Ammon's horn (tissue), 1 donor: ENCODE measurements at places on chromosomes 7 and 10.

- DNase-seq, result no peak
Measured at GRCh38 chr7:155969192-155969929, 157.1 kb upstream of the SHH start.

DNA sequence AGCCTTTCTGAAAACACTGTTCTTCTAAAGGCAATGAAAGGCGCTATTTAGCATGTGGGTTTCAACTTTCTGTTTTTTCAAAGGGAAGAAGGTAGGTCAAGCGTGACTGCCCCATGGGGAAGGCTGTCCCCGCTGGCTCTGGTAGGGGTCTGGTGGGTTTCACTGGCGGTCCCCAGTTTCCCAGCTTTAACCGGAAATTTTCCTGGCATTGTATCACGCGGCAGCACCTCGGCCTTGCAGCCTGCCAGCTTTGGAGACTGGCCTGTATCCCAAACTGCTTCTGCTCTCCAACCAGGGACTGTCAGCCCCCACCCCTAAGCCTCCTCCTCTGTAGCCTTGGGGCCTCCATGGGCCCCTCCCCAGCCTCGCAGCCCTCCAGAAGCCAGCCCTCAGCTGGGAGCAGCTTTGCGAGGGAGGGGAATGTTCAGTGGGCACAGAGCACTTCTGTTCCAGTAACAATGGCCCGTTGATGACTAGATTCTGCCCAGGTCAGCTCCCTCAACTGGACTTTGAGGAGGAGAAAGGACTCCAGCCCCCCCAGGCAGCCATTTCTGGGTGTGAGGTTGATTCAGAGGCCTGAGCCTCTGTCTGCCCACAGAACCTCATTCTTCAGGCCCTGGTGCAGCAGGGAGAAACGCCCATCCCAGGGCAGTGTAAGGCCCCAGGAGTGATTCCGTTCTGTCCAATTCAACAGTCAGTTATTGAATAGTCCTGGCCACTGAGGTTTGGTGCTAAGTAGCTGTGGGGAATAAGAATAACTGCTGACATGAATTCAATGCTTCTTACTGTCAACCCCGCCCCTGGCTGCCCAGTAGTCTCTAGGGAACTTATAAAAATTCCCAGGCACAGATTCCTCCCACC lies 17.1 kb downstream of the CHST3 start:
- DNase-seq, result peak; percentile 98

DNA sequence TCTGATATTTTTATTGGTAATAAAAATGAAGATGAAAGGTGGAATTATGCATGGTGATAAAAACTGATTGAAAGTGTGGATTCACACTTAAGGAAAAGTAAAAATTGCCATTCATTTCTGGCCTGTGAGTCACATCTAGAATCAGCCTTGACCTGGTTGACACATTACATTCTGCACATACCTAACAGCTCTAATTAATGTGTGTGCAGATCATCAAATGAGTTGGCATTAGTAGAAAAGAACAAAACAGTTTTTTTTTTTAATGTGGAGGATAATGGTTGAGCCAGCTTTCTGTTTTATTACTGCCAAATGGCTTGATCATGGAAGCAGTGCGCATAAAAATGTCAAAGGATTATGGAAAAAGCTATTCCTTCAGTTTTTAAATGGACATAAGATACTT lies 142.6 kb upstream of the TMEM196 start:
- no peak for DNase-seq

- no peak for DNase-seq
Measured at GRCh38 chr10:93604146-93604545, 3.1 kb upstream of the RBP4 start.

- DNase-seq, result no peak
Measured at GRCh38 chr10:56146806-56147205, 214.3 kb downstream of the ZWINT start.

DNA sequence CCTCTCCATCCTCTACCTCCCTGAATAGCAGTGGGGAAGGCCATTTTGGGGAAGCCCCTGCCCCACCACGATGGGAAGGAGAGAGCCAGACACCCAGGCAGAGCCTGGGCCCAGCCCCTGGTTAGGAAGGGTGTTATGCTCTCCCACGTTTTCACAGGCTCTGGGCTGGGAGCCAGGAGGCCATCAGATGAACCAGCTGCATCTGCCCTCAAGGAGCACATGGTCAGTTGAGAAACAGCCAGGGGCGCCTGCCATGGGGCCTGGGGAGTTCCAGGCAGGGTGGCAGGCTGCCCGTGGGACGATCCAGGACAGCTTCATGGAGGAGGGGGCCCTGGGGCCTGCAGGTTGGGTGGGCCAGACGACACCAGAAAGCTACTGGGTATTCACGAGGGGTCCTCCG lies 47.5 kb downstream of the CAMK2B start:
- no peak for DNase-seq

DNA sequence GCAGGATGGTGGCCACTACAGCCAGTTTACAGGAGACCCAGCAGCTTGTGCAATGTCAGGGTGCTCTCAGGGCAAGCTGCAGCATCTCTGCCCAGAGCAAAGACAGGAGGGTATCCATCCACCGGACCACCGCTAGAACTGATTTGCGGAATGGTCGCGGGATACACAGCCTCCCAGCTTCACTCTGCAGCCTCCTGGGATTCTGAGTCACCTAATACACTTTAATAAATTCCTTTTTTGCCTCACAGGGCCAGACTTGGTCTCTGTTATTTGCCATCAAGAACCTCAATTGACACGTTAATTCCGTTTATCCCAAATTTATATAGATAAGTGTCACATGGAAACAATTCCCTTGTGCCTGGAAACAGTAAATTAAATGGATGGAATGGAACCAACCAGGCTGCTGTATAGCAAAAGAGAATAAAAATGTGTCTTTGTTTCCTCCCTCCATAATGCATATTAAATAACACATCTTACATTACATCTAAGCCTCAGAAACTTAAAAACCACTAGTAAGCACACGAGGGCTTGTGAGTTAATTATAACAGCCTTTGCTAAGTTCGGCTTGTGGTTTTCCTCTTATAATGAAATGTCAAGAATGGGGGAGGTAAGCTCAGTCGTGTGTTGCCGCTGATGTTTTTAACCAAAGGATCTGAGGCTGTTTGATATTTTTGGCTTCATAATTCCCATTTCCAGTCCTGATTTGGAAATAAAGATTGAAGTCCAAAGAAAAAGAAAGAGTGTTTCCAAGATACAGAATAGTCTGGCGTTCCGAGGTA lies 52.1 kb downstream of the ADRB1 start:
- no peak for DNase-seq

DNA sequence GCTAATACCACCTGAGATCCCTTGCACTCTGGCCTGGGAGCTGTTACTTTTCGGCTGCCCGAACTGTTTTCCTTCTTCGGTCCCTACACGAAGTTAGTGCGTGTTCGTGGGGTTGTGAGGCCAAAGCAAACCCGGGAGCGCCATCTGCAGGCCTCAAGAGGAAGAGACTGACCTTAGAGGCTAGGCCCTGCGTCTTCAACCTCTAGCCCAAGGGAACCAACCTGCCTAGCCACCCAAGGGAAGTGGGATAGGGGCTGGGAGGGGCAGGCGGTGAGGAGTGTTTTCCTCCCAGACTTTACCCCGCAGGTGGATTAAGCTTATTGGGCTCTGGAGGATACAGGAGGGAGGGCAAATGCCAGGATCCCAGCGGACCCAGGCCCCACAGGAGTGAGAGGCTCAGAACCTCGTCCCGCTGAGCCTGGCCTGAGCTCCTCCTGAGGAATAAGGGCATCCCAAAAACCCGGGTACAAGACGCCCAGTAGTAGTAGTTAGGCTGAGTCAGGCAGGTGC lies 1.7 kb upstream of the PAX2 start:
- peak; percentile 79 for DNase-seq

DNA sequence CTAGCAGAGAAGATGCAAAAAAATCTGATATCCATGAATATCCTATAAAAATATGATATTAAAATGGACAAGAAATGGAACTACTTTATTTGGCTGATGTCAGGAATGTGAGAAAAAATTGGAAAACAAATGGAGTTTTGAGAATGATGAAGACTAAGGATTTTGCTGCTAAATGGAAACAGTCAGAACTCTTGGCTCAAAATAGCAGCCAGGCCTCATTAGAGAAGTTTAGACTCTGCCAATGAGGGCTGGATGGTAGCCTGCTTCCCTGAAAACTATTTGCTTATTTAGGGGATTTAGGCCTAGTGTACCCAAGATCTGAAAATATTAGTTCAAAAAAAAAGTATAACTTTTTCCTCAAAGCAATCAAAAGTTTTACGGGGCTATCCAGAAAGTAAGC lies 458.5 kb downstream of the TFEC start:
- DNase-seq, result no peak

- DNase-seq, result no peak
Measured at GRCh38 chr10:91185239-91185875, 35.1 kb upstream of the PCGF5 start.

DNA sequence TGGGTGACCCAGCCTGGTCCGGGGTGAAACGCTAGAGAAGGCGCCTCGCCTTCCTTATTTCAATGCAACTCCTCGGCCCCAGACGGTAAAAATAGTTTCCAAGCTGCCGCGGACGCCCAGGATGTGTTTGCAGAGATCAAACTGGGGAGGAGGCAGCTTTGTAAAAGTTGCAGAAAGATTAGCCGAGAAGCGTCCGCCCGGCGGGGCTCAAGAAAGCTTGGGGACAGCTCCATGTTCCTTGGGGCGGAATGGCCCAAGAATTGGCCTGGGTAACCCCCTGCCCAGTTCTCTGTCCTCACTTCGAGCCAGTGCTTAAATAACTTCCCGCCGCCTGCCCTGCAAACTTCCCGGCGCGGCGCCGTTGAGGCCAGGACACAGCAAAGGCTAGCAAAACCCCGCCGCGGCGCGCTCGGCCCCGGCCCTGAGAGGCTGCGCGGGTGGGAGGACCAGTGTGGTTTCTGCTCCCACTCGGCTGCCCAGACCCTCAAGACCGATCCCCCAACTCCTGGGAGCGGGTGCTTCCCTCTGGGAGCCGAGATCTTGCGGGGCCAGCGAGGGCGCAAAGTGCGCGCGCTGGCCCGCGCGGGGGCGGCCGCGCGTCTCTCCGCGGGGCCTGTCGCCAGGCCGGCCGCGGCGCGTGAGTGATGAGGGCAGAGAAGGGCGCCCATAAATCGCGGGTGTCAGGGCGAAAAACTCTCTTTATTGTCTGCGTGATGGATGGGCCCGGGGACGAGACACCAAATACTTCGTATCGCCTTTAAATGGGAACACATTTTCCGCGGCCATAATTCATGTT lies 6.3 kb upstream of the ZNF503 start:
- DNase-seq, result peak; percentile 25
